ENCODE measurements at places on chromosomes 11 and 22. TPM values are rescaled to one million over a fixed set of nuclear protein-coding genes. Genes with fewer than 3 reads are reported as not detected.
A peak's percentile ranks its signal among the peaks of the same experiment; 100 is the strongest.

OR2AG1 gene
- not detected for total RNA-seq

PICK1 gene
- total RNA-seq, result 34.3 TPM

SUSD2 gene
- 2.7 TPM for total RNA-seq

ISX gene
- total RNA-seq, result 91.1 TPM

CCDC81 gene
- total RNA-seq, result 0.25 TPM

PTGDR2 gene
- total RNA-seq, result 4.6 TPM

C2CD3 gene
- 22.7 TPM for total RNA-seq

BATF2 gene
- 17.6 TPM for total RNA-seq

GLYATL2 gene
- not detected for total RNA-seq

EFCAB6 gene
- total RNA-seq, result 1.1 TPM

- no peak for DNase-seq
Observed at GRCh38 chr11:3152471-3153110, 12.5 kb downstream of the OSBPL5 start.

DNA sequence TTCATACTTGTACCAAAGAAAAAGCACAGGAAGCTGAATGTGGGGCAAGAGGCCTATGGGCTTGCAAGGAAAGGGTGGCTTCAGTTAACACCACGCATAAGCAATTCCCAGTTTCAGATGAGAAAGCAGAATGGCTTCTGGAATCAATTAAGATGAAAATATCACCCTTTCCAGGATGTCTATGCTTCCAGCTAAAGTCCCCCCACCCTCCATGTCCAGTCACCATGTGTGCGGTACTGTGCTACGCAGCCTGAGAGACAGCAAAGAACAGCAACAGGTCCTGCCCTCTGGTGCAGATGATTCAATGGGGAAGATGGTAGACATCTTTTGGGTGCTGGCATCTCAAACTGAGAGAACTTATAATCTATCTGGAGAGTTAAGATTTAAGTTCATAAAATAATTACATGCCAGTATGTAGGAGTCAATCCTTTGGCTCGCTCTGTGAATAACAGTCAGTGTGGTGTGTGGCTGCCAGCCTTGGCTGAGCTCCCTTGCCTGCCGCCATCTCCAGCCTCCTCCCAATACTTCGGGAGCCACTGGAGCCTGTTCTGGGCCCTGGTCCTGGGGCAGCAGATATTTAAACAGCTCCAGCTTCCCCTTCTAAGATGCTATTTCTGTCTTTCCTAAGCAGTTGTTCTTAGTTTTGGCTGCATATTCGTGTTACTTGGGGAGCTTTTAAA is 44.5 kb downstream of the ME3 start:
- DNase-seq, result no peak

DNA sequence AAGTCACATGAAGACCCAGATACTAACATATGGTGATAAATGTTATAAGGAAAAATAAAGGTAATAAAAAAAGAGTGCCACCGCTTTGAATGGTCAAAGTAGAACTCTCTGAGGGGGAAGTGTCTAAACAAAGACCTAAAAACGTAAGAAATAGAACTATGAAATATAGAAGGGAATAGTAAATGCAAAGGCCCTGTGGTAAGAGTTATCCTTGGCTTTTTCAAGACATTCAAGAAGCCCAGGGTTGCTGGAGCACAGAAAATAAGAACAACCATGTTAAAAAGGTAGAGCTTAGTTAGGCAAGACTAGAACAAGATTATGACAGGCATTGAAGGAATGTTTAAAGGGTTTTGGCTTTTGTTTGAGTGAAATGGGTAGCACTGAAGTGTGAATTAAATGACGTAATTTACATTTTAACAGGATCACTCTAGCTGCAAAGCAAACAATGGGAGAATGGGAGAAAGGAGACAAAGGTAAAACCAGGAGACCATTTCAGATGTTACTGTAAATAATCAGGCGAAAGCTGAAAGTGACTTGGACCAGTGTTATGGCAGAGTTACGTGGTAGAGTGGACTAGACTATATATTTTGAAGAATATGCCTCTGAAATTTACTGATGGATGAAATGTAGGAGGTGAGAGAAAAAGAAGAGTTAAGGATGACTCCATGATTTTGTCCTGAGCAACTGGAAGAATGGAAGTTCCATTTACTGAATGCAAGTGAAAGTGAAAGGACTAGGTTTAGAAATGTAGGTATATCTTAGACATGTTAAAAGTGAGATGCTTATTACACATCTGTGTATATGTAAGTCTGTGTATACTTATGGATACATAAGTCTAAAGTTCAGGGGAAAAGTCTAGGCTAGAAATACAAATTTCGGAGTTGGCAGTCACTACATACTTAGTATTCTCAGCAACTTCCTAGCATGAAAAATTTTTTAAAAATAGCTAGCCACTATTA is 28.5 kb downstream of the BTBD10 start:
- DNase-seq, result no peak

- DNase-seq, result no peak
Observed at GRCh38 chr11:102196351-102196750, 86.1 kb downstream of the YAP1 start.

DNA sequence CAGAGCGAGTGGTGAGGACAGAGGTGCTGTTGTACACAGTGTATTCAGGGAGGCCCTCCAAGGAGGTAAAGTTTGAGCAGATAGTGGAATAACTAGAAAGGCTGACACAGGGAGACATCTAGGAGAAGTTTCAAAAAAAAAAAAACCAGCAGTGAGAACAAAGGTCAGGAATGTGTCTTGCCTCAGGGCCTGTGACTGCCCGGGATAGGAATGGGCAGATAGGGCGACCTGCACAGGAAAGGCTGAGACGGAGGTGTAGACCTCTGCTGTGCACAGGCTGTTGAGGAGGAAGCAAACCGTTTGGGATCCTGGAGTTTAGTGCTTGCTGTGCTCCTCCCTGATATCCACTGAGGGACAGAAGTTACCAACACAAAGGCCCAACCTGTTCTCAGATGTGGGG is 406.5 kb upstream of the B3GAT1 start:
- no peak for DNase-seq

DNA sequence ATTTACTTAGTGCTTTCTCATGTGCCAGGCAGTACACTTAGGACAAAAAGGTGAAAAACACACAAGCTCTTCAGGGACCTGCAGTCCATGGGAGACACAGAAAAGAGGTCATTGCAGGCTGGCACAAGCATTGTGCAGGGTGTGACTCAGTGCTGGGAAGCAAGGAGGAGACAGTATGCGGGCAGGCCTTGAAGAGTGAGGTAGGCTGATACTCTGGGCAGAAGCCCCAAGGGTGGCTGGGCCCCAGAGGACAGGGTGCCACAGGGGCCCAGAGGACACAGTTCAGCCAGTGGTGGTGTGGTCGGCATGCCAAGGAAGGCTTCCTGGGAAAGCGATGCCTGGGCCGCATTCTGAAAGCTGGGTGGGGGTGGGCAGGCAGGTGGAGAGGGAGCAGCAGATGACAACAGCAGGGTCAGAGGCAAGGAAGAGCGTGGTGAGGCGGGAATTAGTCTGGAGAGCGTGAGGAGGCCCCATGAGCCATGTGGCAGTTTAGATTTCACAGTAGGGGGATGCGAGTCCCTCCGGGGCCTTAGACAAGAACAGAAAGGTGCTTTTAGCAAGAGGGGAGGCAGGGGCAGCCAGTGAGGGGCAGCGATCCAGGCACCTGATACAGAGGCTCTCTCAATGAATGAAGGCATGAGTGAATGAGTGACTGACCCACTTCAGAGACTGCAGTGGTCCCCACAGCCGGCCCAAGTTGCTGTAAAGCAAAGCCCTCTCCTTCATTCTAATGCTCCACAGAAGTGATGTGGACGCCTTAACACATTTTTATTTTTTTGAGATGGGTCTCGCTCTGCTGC is 6.8 kb downstream of the C11orf24 start:
- DNase-seq, result no peak

GRCh38 chr11:81979448-81979847 is 754.2 kb downstream of the FAM181B start:
- no peak for DNase-seq

DNA sequence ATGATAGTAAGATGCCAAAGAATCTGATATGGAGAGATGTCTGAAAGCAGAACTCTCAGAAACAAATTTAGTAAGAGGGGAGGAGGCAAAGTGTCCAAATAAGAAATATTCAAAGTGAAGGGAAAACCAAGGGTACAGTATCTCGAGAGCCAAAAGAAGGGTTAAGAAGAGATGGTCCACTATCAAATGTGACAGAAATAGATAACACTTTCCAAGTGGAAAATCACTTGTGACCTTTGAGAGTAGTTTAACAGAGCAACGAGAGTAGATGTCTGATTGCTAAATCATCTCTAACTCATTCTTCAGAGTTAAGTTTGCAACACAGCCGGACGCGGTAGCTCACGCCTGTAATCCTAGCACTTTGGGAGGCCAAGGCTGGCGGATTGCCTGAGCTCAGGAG is 4.3 kb upstream of the BUD13 start:
- DNase-seq, result no peak

DNA sequence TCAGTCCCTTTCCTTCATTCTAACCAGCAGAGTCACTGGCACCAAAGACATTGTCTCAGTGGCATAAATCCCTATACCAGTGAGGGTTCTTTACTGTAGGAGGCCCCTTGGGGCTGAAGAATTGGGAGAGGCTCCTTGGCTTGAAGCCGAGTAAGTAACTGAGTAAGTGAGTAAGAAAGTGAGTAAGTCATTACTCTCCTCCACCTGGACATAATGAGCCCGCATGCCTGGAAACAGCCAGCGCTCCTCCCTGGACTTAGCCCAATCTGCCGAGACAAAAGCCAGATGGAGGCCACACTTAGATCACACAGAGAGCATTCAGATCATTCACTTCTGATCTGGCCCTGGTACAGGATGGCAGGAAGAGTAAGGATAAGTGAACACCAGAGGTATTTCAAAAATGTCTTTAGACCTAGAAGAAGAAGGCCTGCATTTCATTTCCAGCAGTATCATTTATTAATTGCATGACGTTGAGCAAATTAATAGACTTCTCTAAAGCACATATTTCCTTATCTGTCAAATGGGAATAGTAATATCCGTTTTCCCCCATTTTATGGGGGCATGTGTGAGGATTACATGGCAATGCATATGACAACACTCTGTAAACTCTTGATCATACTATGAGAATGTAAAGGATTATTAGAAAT is 8.2 kb upstream of the MICAL3 start:
- no peak for DNase-seq

DNA sequence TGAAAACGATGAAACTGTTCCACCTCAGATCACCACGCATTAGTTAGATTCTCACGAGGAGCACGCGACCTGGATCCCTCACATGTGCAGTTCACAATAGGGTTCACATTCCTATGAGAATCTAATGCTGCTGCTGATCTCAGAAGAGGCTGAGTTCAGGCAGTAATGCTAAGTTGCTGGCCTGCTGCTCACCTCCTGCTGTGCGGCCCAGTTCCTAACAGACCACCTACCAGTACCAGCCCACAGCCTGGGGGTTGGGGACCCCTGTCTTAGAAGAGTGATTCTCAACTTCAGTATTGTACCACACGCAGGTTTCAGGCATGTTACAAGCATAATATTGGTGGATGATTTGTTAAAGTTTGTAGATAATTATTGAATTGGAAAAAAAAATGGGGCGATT is 182.7 kb downstream of the BLID start:
- DNase-seq, result no peak

DNA sequence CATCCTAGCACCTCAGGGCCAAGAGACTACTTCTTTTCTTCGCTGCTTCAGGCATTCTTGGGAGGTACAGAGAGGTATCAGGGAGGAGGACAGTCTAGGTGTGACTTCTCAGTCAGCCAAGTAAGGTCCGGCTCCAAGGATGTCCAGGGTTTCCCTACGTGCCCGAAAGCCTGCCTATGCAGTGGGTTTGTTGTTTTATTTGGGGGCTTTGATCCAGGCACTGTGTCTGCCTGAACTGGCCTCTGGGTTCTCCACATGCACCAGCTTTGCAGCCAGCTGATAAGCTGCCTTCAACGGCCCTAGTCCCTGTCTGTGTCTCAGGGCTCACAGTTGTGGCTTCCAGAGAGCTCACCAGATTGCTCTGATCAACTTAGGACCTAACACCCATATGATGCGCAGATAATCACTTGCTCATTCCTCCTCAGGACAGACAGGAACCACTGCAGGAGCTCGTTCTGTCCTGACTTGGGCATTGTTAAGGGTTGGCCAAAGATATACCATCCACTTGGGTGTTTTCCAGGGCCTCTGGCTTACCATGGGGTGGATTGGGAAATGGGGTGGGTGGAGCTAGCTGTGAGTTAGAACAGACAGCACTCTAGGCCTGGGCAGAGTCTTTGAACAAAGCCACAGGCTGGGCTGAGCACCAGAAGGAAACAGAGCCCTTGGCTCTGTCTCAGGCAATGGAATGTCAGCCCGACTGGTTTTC is 45.5 kb upstream of the CRYBB3 start:
- peak; percentile 86 for DNase-seq

DNA sequence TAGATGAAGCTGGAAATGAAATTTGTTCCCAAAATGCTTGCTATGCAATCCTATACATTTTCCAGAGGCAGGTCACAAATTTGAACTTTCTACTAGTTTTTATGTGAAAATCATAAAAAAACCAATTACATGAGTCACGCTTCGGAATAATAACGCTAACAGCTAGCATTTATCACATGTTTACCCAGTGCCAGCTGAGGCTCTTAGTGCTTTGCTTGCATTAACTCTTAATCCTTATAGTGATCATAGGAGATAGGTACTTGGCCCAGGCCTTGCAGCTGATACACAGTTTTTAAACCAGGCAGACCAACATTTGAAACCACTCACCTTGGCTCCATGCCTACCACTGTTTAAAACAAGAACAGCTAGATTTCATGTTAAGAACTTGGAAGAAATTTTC is 131.8 kb upstream of the RAG2 start:
- DNase-seq, result no peak

GRCh38 chr11:130872981-130873380 is 43.3 kb downstream of the SNX19 start:
- no peak for DNase-seq

GRCh38 chr11:126318574-126319373 is 14.9 kb downstream of the DCPS start:
- DNase-seq, result no peak

DNA sequence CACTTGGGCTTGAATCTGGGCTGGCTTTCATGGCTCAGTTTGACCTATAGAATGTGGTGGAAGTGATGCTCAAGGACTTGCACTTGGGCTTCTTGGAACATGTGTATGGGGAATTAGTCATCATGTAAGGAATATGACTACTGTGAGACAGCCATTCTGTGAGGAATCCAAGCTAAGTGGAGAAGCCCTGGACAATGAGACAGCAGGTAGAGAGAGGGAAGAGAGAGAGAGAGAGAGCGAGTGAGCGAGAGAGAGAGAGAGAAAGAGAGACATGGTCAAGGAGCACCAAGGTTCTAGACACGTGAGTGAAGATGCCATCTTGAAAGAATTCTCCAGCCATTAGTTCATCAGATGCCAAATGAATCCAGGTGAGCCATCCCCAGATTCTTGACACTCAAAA is 261.6 kb upstream of the SORL1-AS1 start:
- no peak for DNase-seq

Measured in left colon (tissue), 2 donors.